ENCODE measurements at places on chromosomes 12 and 14. TPM values are rescaled to one million over a fixed set of nuclear protein-coding genes. Genes with fewer than 3 reads are reported as not detected.

- DNase-seq, result no peak
Measured at GRCh38 chr14:89502966-89503365, 85.9 kb upstream of the FOXN3 start.

STXBP6 gene
- polyA plus RNA-seq, result 7.3 TPM

GRCh38 chr14:91138511-91139359 lies 24.9 kb downstream of the DGLUCY start:
- no peak for DNase-seq

PNMA1 gene
- polyA plus RNA-seq, result 100 TPM

CPNE6 gene
- not detected for polyA plus RNA-seq

DNA sequence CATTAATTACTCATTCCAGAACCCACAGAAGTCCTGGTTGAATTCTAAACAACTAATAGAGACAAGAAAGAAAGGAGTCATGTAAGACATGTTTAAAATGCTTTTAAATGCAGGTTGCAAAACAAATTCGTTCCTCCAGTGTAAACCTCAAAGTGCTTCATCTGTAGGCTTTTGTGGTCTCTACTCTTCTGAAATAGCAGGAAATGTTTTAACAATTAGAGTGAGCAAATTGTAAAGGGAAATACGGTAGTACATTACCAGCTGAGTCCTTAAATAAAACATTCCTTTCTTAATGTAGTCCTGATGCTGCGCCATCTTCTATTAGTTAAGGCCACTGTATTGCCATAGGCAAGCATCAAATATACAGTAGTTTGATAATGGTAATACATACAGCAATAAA lies 1934.2 kb upstream of the SEL1L start:
- no peak for DNase-seq

DNA sequence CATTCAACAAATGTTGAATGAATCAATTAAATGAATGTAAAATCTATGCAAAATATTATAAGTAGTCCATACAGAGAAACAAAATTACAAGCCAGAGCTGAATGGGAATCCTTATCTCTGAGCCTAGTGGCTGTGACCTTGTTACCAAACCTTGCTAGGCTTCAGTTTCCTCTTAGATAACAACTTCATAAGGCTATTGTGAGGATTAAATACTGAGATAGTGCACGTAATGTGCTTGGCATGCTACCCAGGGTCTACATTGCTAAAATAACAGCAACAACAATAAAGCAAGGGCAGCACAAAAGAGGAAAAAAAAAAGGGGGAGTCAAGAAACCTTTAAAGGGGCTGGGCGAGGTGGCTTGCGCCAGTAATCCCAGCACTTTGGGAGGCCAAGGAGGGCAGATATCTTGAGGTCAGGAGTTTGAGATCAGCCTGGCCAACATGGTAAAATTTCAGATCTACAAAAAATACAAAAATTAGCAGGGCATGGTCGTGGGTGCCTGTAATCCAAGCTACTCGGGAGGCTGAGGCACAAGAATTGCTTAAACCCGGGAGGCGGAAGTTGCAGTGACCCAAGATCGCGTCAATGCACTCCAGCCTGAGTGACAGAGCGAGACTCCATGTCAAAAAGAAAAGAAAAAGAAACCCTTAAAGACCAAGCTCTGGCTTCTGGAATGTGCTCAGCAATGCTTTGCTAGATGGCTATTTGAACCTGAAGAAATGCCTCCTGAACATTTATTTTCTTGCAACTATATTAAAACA lies 14.1 kb downstream of the STAB2 start:
- no peak for DNase-seq

- no peak for DNase-seq
Measured at GRCh38 chr14:51396222-51396815, 156.3 kb downstream of the TMX1 start.

- no peak for DNase-seq
Measured at GRCh38 chr14:104510794-104511611, 68.6 kb upstream of the C14orf180 start.
